ENCODE measurements at places on chromosomes 3 and 15.

DNA sequence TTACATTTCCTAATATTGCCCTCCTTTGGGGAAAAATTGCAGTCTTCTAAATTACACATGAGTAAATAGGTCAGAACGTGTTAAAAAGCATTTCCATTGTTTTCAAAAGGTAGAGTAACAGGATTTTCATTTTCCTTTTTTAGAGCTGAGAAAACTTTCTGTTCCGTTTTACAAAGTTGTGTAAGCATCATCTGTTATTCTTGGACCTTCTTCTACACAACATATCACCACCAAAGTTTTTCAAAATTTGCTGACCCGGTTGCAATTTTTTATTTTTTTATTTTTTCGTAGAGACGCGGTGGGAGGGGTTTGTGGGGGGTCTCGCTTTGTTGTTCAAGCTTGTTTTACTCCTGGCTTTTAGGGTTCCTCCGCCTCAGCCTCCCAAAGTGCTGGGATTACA lies 1.1 kb downstream of the CCDC39 start:
- DNase-seq: no peak

DNA sequence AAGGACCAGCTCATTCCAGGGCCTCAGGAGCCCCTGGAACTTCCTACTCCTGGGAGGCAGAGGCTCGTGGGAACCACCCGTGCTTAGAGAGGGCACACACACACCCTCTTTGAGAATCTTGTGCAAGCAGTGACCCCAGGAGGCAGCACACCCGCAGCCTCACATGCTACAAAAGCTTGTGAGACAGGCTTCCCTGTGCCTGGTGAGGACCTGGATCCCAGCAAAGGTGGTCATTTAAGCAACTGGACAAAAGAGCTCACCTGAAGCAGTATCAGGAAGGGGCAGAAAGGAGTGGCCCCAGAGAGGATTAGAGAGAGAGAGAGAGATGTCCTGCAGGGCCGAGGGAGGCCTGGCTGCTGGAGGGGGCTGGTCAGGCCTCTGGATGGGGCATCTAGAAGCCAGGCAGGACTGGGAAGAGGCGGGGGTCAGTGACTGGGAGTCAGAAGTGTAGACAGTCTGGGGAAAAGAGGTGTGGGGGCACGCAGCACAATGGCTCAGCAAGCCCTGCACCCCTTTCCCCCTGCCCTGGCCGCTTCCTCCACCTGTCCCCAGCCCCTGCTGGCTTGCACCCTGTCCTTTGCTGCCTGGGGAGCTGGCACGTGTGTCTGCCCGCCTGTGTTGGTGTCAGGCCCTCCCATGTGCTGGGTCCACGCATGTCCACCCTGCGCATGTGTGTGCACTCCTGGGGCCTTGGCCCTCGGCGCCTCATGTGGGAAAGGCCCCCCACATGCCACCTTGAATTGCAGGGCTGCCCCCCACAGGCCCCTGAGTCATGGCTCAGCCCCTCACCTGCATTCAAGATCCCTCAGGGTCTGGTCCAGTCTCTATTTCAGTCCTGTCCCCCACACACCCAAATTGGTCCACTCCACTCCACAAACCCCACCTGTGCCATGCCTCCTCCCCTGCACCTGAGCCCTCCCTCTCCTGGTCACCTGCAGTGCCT lies 36.9 kb downstream of the TSPAN3 start:
- no peak for DNase-seq

DNA sequence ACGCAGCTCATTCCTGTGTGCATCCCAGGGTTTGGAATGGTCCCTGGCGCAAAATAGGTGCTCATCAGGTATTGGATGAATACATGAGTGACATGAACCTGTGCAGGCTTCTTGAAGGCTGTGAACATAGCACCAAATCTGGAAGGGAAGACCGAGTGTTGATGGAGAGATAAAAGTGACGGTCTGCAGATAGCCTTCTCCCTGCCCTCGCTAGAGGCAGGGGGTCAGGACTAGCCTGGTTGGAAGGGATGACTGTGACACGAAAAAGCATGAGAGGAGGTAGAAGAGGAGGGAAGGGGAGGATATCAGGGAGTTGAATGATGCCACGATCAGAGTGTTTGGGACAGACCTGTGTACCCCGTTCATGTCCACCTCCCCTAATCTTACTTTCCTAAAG lies 267.1 kb downstream of the XXYLT1 start:
- DNase-seq: no peak

- peak; percentile 84 for DNase-seq
Measured at GRCh38 chr15:85589851-85590250, 204.9 kb downstream of the KLHL25 start.

GRCh38 chr3:24793896-24794295 lies 299.2 kb upstream of the THRB start:
- no peak for DNase-seq

GRCh38 chr3:63876260-63876659 lies 12.6 kb downstream of the ATXN7 start:
- no peak for DNase-seq

- DNase-seq: peak; percentile 59
Measured at GRCh38 chr3:22089284-22089683, 338.3 kb upstream of the ZNF385D start.

DNA sequence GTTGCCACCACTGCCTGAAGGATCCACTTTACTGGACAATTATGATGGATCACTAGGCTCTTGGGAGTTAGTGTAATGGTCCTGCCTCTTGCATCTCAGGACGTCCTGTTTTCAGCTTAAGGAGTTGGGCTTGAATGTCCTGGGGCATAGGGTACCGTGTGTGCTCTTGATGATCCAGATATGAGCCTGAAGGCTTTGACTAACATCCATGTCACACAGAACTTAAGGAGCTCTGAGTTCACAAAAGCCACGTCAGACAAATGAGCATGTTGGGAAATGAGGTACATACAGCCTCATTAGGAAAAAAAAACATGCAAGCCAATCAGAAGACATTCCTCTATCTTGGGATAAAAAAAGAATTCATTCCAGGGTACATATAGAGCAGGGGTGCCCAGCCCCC lies 40.8 kb downstream of the CA12 start:
- DNase-seq: no peak

DNA sequence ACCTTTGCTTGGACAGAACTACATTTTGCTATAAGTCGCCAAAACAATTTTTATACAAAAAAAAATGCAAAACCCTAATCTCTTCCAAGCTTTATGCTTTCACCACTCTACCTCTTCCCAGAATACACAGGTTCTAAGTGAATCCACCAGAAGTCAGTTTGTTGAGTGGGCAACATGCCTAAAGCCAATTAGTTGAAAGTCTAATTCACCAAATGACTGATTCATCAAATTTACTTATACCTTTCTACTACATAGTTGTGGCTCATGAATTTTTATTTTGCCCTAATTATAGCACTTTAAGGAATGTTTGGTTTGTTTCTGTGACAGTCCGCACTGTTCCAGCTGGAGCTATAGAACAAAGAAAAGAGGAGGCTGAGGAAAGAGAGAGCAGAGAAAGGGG lies 265.9 kb upstream of the TGFBR2 start:
- DNase-seq: no peak

DNA sequence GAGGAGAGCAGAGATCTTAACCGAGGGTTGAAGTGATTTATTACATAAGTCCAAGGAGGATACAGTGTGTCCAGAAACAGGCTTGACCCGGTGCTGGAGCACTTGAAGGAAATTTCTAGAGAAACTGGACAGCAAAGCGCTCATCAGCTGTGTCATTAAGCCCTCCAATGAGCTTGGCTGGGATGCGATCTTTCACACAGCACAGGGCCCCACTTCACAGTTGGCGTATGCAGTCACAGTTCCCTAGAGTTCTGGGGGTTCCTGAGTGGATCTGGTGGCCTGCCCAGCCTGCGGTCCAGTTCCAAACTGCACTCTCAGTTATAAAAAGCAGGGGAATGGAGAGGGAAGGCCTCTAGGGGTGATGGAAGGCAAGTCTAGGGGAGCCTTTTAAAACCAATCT lies 13.6 kb downstream of the ST8SIA2 start:
- DNase-seq: no peak

DNA sequence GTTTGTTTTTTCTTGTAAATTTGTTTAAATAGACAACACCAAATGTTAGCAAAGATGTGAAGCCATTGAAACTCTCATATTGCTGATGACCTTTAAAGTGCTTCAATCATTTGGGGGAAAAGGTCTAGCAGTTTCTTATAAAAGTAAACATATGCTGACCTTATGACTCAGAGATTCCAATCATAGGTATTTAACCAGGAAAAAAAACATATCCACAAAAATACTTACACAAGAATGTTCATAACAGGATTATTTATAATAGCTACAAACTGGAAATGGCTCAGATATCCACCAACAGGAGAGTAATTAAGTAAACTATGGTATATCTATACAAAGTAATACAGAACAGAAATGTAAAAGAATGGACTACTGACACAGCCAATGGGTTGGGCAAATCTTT lies 27.1 kb upstream of the RORA start:
- DNase-seq: no peak

- no peak for DNase-seq
Measured at GRCh38 chr15:99614749-99615288, 49.0 kb downstream of the MEF2A start.

Data from epithelial cell of proximal tubule (primary cell).